ENCODE measurements at places on chromosomes 2 and 18.
A peak's percentile ranks its signal among the peaks of the same experiment; 100 is the strongest.

DNA sequence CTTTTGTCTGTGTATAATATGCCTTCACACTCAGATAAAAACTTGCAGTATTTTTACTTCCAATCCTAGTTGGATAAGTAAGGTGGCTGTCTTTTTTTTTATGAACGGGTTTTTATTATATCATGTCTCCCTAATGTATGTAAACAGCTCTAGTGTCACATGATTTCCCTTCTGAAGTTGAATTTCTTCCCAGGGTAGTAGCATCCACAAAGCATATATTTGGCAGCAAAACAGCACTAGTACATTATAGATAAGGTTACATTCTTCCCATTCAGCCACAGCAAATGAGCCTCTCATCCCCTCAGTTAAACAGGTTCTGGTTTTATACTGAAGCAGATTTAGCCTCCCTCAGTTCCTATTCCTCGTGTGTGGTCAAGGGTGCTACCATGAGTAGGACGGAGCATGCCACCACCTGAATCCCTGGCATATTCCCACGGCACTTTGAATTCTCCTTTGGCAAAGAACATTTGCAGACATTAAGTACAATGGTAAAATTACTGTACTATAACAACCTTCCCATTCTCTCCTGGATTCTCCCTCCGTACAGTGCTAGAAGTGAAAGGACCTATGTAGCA is 15.4 kb upstream of the DTNA start:
- peak; percentile 25 for DNase-seq

GRCh38 chr2:160063271-160063670 is 856 bp upstream of the PLA2R1 start:
- no peak for DNase-seq

- no peak for DNase-seq
Observed at GRCh38 chr2:167653131-167653530, 594.3 kb downstream of the STK39 start.

GRCh38 chr2:129189617-129190319 is 789.7 kb upstream of the RAB6C start:
- no peak for DNase-seq

GRCh38 chr2:160372010-160372356 is 121.6 kb downstream of the RBMS1 start:
- no peak for DNase-seq

- DNase-seq = peak; percentile 48
Observed at GRCh38 chr2:7725171-7725849, 808.1 kb downstream of the RNF144A start.

DNA sequence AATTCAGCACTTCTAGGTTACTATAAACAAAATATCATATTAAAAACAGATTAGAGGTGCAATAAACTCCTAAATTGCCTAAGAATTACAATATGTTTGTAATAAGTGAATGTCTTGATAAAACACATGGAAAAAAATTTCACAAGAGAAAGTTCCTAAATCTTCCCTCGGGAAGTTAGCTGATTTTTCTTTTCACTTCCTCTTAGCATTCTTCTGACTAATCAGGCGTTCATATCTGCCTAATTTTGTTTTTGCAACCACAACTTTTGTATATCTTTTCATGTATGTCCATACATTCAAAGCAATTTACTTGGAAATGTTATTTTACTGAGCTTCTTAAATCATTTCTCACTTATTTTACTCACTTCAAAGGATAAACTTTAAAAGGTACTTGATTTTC is 88.5 kb downstream of the RTTN start:
- DNase-seq = peak; percentile 21

- no peak for DNase-seq
Observed at GRCh38 chr2:76711490-76711889, 810.7 kb downstream of the LRRTM4 start.

DNA sequence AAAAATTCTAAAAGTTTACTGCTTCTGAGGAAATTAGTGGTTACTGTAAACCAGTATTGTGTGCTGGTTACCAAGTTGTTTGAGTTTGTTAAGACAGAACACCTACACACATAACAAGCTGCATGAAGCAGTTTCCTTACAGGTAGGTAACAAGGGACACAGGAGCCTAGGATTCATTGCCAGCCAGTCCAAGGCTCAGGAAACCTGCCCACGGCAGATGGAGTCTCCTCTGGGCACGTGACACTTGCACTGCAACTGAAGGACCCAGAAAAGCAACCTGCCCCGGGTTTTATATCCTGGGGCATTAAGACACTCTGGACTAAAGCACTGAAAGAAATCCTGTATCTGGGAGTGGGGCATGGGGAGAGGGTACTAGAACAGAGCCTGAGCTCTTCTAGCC is 639.3 kb downstream of the ADCYAP1 start:
- DNase-seq = no peak

- peak; percentile 83 for DNase-seq
Observed at GRCh38 chr2:201532686-201533304, 81.3 kb downstream of the STRADB start.

GRCh38 chr2:191303140-191304005 is 58.2 kb downstream of the MYO1B start:
- no peak for DNase-seq
